Caudate nucleus (tissue), 63 donors: ENCODE measurements at places on chromosomes 7 and 10.

DNA sequence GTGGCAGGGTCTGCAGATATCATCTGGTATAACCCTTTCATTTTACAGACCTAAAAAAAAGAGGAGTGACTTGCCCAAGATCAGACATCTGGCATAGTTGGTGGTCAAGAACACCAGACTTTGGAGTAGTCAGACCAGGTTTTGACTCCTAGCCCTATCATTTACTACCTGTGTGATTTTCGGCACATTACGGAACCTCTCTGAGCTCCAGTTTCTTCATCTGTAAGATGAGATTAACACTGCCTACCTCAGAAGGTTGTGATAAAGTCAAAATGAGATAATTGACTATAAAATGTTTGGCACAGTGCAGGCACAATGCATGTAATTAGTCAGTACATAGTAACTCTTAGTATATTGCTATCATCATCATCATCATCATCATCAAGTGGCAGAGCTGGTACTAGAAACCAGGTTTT is 1.2 kb downstream of the STRIP2 start:
- DNase-seq, result no peak

GRCh38 chr7:2855386-2855785 is 11.3 kb upstream of the GNA12 start:
- no peak for DNase-seq

DNA sequence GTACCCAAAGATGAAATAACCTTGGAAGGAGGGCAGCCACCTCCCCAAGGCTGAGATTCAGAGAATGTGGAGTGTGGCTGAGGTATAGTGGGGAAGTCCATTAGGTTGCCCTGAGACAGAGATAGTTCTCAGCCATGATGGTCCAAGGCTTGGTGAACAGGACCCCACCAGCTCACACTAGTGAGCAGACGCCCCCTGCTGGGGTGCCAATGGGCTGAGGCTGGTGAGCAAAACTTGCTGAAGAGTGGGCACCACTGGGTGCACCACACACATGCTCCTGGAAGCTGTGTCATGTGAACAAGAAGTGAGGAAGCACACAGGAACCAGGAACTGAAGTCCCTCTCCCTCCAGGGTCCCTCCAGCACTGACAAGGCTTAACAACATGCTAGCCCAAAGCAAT is 8.9 kb downstream of the FBXL13 start:
- DNase-seq, result no peak

DNA sequence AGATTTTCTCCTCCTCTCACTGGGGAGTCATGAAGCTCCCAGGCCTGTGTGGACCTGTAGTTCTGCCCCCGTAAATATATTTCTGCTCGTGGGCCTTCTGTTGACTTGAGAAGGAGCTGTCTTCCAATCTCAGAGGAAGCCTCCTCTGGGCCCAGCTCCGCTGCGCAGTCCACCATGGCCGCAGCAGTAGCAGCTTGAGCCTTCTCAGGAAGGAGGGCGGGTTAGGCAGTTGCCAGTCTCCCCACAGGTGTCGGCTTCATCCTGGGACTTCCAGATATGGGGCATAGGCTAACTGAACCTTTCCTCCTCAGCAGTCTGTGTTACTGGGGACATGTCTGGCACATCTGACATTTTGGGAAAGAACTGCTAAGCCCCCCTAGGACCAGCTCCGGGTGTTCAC is 62.9 kb upstream of the TRIM8 start:
- DNase-seq, result no peak

GRCh38 chr10:60312818-60313588 is 76.7 kb downstream of the ANK3 start:
- DNase-seq, result no peak

DNA sequence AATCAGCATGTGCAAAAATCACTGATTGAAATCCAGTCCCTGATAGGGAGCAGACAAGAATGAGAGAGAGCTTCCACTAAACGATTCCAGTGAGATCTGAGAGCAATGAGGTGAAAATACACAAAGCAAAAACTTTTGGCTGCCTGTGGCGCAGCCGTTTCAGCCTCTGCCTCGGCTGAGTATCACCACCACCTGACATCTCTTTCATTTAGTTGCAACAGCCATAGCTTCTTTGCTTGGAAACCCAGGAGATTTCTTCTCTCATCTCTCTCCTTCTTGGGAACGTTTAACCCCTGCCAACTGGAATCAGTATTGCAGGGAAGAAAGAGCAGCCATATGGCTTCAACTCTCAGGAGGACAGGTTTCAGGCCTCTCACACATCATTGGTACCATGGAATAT is 237.3 kb upstream of the AGK start:
- DNase-seq, result no peak

DNA sequence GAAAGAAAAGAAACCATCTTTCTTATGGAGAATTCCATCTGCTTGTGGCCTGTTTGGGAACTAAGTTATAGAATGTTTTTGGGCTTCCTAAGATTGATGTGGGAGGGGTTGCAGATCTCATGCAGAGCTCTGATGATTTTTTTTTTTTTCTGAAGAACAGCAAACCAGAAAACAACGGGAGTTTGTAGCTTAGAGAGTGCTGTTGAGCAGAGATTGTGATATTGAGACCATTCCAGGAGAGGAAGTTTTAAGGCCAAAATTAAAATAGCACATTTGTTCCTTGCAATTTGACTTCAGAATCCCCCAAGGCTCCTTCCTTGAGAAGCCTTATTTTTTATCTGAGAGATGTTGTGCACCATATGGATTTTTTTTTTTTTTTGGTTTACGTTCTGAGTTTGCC is 159.5 kb upstream of the NRP1 start:
- no peak for DNase-seq

DNA sequence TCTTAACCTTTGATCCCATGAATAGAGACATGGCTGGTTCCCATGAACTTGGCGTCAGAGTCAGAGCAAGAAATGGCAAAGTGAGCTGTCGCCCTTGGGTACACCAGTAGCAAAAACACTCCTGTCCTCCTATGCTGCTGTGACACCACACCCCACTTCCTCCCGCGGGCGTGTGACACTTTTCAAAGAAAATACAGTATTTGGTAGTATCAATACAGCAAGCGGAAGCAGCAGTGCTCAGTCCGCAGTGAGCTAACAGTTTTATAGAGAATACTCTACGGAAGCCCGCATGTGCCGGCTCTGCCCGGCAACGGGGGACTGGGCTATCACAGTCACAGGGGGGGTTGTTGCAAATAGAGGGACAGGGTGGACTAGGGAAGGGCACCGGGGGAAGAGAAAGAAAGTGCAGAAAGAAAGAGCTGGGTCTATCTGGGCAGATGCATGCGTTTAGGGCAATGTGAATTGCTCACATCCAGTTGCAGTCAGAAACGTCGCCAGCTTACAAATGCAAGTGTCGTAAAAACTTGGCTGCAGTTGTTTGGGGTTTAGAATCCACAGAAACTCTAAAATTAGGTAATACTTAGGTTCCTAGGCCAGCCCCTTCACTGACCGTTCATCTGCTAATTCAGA is 49.8 kb downstream of the PRKCQ start:
- no peak for DNase-seq

- DNase-seq, result no peak
These were observed 244.2 kb downstream of the CCDC3 start for GRCh38 chr10:12757351-12757750.

DNA sequence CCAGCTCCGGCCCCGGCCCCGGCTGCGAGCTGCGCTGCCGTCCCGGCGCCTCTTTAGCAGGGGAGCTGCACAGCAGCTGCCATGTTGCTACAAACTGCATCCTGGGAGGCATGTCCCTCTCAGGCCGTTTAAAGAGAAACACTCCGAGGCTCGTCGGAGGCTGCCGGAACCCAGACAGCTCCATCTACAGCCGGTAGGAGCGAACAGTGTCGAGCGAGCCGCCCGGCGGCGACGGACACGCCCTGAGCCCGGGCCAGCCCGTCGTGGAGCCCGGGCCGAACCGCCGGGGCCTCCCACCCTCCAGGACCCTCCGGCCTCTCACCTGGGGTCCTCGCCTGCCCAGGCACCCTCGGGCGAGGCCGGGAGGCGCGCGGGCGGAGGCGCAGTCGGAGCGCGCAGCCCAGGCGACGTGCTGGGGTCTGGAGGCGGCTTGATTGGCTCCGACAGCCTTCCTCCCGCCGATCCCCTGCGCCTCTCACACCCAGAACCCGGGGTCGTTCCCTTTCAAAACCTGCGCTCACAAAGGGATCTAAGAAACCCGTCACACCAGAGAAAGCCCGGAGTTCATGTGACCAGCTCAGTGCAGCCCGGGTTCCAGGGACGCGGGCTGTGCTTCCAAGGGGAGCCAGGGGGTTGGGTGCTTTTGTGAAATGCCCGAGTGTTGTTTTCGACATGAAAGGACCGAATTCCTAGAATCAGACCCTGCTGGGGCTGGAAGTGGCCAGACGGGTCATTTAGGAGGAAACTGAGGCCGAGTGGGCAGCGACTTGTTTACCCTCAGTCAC is at the start of gene ZNF777:
Gene ZNF777, minus strand, starts transcription at position 570 of the 785 bp plus-strand sequence. CDS start 5,040 bp downstream, outside the sequence.
- peak; percentile 83 for DNase-seq

DNA sequence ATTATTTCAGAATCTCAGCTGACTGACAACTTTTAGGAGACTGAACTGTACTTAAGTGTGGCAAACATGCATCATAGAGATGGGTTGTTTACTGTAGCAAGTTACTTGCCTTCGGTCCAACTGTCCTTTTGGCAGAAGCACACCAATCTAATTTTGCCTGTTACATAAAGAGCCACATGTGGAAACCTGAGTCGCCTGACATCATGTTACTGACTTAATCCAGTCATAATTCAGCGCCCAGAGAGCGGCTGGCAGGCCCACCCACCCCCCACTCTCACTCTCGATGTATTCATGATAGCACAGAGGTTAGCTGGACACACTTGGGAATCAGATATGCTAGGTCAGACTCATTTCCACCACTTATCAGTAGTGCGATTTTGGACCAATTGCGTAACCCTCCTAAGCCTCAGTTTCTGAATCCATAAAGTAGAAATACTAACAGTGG is 57.3 kb upstream of the CAPZA2 start:
- no peak for DNase-seq

GRCh38 chr7:151404216-151405011 is 5.4 kb downstream of the WDR86 start:
- DNase-seq, result no peak

DNA sequence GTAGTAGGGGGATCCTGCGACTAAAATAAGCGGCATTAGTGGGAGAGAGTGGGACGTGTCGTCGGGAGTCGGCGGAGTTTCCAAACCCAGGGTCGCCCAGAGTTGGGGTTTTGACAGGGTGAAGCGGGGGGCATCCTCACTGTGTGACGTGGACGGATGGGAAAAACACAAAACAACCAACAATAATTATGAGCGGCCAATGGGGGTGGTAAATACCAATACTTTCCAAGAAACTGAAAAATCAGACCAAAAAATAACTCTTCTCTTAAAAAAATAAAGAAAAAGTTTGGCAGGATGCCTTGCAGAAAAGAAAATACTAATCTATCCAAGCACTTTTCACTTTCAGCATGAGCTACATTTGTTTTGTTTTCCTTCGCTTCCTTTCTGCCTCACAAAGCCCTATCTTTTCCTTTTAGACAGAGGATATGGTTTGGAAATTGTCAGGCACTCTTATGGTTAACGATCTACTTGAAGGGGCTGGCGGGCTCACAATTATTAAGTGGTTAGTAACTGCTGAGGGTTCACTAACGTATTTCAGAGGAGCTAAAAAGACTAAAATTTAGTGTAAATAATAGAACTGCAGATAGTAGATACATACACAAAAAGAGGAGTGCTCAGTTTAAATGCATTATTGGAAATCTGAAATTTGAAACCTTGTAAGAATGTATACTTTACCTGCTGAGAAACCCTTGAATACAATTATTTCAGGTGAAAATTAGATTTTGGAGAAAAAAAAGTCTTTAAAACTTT is 802 bp upstream of the CDK6 start:
- no peak for DNase-seq

DNA sequence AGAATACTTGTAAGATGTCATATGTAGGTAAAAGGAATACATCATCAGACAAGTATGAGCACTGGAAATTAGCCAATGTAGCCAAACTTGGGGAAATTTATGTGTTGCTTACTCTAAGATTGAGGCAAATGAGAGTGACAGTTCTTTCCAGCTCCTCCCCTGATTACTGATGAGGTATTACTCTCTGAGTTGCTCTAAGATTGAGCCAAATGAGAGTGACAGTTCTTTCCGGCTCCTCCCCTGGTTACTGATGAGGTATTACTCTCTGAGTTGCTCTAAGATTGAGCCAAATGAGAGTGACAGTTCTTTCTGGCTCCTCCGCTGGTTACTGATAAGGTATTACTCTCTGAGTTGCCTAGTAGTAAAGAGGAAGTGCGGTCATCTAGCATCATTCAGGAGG is 435.8 kb downstream of the NRG3 start:
- no peak for DNase-seq

GRCh38 chr10:30897048-30897447 is 134.6 kb downstream of the ZNF438 start:
- DNase-seq, result no peak

GRCh38 chr7:43406961-43407360 is 175.9 kb upstream of the STK17A start:
- no peak for DNase-seq

GRCh38 chr10:8041992-8042720 is 12.3 kb upstream of the GATA3 start:
- no peak for DNase-seq

DNA sequence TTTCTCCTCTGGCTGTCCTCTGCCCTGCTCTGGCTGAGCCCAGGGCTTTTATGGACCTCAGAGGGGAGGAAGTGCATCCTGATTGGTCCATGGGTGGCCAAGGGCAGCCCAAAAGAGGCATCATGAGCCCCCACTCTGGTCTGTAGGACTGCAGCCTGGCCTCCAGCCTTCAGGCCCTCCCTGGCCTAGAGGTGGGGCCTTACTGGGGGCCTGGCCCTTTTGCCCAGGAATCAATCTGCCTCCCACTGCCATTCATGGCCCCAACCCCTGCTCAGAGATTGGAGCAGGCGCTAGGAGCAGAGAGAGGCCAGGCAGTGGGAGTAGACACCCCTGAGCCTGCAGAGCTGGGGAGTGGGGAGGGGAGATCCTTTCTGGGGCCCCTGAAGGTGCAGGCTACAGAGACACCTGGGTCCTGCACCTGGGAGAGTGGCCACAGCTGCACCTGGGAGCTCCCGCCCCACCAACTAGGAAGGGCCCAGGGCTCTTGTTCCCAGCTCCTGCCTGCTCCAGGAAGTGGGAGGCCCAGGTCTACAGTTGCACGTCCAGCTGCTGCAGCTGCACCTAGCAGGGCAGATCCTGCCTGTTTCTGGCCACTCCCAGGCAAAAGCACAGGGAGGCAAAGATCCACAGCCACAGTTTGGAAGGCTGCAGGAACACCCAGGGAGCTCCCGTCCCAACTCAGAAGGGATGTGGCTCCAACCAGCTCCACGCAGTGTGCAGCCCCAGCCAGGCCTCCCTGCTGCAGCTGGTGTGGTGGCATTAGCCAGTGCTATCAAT is 6.4 kb upstream of the DYNC2I1 start:
- no peak for DNase-seq

GRCh38 chr7:26061678-26062603 is 90.1 kb upstream of the NFE2L3 start:
- no peak for DNase-seq

GRCh38 chr7:105625986-105626385 is 44.7 kb upstream of the EFCAB10 start:
- no peak for DNase-seq

GRCh38 chr10:24114556-24114955 is 94.4 kb upstream of the KIAA1217 start:
- no peak for DNase-seq
